ENCODE measurements at places on chromosomes 1 and 21.

DNA sequence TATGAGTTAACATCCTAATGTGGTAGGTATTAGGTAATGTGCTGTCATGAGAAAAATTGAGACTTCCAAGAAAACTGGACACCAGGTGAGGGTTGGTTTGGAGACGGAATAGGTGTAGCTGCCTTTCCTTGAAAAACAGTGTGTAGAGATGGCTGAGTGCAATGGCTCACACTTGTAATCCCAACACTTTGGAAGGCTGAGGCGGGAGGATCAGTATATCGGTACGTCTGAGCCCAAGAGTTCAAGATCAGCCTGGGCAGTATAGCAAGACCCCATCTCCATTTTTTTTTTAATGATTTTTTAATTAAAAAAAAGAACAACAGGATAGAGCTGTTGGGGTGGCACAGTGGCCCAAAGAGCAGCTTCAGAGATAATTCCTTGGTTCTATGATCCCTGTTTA is 6.8 kb upstream of the PPP1R8 start:
- DNase-seq = no peak

DNA sequence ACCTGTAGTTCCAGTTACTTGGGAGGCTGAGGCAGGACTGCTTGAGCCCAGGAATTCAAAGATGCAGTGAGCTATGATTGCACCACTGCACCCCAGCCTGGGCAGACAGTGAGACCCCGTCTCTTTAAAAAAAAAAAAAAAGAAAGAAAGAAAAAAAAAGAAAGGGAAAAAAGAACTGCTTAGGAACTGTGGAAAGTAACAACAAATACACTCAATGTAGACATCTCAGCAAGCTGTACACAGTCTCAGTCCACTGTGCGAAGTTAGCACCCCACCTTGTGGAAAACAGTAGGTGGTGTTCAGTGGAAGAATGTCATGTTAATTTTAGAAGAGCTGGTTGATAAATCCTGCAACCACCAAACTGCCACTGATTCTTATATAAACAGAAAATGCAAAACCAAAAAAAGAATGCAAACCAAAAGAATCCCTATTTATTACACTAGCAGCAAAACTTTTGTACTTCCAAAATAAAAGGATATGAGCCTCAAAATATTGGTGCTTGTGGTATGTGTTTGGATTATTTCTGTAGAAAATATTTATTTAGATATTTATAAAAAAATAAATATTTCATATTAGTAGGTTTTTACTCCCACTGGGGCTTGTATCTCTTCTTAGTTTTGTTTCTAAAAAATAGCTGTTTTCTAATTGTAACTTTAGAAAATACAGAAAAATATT is 31.1 kb downstream of the ALG14 start:
- no peak for DNase-seq

GRCh38 chr1:247434005-247434404 is 18.0 kb downstream of the NLRP3 start:
- no peak for DNase-seq

- no peak for DNase-seq
These were observed 119.0 kb downstream of the PDE4B start for GRCh38 chr1:65911679-65912078.

GRCh38 chr1:180353945-180354344 is 123.9 kb downstream of the LHX4 start:
- DNase-seq = no peak

- DNase-seq = no peak
These were observed 4.1 kb downstream of the LRRIQ3 start for GRCh38 chr1:74193908-74194307.

DNA sequence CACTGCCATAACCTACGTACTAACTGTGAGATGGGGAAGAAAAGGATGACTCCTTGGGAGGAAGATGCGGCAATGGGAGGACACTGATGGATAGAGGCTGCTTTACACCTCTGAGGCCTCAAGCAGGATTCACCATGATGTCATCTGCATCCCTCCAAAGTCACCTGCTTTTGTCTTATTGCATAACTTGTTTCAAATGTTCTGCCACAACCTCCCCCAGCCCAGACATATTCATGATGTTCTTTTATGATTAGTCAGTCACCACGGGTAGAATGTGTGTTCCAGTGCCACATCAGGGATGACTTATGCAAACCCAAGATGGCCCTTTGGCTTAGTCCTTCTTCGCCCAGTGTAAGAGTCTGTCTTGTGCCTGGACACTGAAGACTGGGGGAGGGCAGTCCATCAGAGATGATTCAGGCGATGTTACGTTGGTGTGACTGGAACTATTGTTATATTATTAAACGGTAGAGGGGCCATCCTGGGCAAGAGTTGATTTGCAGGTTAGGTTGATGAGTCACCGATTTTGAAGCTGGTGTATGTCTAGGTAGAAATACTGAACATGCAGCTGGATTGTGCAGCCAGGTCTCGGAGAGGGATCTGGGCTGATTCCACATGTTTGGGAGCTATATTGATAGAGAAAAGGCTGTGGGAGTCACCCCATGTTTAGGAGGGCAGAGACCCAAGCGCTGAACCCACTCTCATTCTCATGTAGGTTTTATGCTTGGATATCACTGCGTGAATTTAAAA is 32.6 kb downstream of the RYR2 start:
- DNase-seq = no peak

DNA sequence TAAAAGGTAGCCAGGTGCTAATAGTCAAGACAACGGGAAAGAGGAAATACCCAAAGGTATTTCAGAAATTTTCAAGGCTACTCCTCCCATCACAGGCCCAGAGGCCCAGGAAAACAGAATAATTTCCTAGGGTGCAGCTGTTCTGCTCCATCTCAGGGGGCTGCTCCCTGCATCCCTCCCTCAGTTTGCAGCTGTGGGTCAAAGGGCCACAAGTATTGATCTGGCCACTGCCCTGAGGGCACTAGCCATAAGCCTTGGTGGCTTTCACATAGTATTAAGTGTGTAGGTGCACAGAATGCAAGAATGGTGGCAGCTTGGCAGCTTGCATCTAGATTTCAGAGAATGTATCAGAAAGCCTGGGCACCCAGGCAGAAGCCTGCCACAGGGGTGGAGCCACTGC is 179.5 kb downstream of the TTLL7 start:
- no peak for DNase-seq

DNA sequence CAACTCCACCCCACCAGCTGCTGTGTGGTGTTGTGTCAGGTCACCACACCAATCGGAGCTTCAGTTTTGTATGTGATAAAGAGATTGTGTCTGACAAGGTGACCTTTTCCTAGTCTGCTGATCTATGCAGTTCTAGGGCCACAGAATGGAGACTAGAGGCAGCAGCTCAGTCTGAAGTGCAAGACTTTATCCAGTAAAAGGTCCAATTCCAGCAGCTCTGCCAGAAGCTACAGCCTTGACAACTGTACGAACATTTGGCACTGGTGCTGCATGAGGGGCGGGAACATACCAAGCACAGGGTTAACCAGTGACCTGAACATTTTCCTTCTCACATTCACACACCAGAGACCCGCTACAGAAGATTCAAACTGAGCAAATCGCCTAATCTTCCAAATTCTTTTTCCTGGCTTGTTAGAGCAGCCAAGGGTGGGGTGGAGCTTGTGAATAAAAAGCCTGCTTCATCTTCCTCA is 9.3 kb downstream of the FMO1 start:
- DNase-seq = no peak

DNA sequence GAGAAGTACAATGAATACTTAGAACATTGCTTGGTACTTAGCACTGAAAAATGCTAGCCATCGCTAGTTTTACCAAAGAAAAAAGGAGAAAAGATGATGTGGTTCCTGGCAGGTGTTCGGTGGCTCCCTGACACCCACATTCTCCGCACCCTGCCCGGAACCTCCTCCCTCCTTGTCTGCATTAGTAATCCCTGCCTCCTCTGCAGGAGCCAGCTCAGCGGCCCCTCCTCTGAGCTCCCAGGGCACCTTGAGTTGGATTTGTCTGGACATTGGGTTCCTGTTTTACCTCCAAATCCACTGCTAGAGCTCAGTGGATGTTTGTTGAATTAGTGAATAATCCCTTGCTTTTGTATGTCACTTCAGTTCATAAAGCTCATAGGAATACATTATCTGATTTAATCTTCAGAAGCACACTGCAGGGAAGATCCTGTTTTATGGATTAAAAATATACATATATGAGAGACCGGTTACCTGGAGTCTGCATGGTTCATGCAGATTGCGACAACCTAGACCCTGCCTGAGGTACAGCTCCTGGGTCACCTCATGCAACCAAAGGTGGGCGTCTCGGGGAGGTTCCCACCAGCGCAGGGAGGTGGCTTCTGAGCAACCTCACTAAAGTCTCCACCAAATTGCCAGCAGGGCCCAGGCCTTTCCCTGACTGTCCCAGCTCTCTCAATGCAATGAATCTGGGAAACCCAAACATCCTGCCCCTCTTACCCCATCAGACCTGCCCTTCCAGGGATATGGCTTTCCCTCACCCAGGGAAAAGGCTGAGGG is 24.2 kb downstream of the PCAT6 start:
- DNase-seq = peak; percentile 1

- DNase-seq = no peak
These were observed 82.3 kb upstream of the CACHD1 start for GRCh38 chr1:64387389-64388285.

GRCh38 chr1:206672844-206673758 is 11.6 kb upstream of the MAPKAPK2 start:
- DNase-seq = no peak

GRCh38 chr1:101144671-101145448 is 92.0 kb upstream of the S1PR1 start:
- no peak for DNase-seq

GRCh38 chr21:28632755-28633408 is 359.8 kb downstream of the LTN1 start:
- no peak for DNase-seq

GRCh38 chr1:167973832-167974231 is 37.0 kb upstream of the MPC2 start:
- no peak for DNase-seq

DNA sequence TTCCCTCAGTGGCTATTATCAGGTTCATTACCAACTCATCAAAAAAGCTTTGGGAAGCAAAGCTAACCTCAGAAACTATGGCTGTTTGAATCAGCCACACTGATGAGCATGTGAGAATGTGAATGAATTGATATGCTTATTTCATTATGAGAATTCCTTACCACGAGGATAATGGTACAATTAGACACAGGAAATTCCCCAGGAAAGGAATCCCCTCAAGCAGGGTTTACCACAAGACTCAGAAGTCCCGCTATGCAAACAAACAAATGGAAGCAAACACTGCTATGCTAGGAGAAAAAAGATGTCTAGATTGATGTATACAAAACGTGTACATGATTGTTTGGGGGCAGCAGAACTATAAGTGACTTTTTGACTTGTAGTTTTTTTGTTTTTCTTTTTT is 205.0 kb downstream of the HMCN1 start:
- DNase-seq = no peak

DNA sequence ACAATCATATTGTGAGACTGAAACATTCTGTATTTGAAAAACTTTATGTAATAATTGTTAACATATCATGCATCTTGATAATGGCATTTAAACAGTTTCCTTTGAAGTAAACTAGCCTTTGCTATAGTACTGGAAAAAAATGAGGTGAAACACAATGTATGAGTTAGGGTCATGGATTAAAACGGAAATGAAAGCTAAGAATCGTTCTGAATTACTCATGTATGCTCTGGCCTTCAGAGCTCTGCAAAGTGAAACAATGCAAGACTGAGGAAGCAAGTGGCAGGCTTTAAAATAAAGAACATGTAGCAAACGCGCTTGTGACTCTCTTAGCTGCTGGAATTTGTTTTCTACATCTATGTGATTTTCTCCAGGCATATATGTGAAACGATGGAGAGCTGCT is 317.1 kb downstream of the DPYD start:
- no peak for DNase-seq

GRCh38 chr1:27727126-27727525 is 1.4 kb downstream of the FAM76A start:
- no peak for DNase-seq

DNA sequence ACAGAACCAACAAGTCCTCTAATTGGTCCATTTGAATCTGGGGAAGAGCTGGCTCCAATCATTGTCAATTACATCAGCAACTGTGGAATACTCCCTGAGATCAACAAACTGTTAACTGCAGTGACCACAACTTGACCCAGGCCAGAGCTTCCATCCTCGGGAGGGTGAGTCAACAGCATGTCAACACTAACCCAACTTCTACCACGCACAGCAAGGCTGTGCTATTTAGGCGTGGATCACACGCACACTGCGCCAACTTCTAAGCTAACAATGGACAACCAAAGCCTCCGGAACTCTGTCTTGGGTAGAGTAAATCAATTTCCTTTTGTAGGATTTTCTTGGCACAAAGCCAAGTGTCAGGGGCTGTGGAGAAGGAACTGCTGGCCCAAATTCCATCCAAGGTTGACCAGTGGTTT is 30.4 kb downstream of the APP start:
- DNase-seq = no peak

GRCh38 chr1:230108580-230108979 is 41.5 kb downstream of the GALNT2 start:
- no peak for DNase-seq

DNA sequence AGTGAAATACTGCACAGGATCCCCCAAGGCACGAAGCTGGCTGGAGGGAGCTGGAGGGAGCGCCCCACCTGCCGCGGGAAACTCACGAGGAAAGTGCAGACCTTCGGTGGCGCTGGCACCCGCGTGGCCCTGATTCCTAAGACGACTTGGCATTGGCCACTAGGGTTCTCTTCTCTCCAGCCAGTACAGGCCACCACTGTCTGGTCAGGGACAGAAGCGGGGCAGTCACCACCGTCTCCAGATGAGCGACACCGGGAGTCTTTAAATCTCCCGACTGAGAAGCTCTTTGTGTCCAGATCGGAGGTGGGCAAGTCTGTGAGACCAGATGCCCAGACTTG is 19.2 kb upstream of the CHIA start:
- DNase-seq = no peak

DNA sequence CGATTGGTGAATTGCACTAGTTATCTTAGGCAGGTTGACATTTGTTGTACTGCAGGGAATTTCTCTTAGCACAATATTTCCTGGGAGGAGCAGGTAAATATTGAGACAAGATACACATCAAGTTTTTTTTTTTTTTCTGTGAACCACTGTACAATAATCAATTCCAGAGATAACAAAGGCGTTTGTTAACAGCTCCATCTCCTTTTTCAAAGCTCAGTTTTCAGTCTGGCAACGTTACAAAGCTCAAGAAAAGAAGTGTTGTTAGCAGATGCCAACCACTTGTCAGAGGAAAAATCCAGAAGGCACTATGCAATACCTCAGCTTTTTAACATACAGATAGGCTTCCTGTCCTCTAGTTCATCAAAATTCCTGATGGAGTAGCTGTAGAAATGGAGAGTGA is 40.9 kb upstream of the DAB1 start:
- no peak for DNase-seq

DNA sequence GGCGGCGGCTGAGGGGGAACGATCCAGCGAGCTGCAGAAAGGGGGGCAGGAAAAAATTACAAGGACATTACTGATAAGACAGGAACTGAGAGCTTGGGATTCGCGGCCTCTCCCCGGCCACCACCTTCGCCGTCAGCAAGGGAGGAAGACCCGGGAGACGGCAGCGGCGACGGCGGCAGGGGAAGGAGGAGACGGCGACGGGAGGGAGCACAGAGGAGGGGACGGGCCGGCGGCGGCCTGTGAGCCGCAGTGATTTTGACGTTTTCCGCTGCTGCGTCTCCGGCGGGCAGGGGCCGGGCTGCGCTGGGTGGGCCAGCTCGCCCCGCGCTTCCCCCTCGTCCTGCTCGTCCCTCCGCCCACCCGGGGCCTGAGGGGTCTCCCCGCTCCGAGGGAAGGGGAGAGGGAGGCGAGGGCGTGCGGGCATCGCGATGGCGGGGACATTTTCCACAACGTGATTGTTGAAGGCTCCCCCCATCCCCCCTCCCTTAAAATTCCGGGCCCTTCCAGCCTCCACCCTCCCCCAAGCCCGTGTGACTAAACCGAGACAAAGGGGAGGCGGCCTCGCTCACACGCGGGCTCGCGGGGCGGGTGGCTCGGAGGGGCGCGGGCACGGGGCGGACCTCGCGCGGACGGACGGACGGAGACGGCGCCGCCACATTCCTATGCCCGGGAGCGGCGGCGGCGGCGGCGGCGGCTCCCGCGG is 407 bp downstream of the CAMSAP2 start:
- DNase-seq = peak; percentile 21
